ENCODE measurements at places on chromosomes 6 and 20.

DNA sequence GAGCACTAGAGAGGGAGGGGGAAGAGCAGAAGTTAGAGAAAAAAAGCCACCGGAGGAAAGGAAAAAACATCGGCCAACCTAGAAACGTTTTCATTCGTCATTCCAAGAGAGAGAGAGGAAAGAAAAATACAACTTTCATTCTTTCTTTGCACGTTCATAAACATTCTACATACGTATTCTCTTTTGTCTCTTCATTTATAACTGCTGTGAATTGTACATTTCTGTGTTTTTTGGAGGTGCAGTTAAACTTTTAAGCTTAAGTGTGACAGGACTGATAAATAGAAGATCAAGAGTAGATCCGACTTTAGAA, 2.0 kb downstream of the ID4 start:
- no peak for DNase-seq

DNA sequence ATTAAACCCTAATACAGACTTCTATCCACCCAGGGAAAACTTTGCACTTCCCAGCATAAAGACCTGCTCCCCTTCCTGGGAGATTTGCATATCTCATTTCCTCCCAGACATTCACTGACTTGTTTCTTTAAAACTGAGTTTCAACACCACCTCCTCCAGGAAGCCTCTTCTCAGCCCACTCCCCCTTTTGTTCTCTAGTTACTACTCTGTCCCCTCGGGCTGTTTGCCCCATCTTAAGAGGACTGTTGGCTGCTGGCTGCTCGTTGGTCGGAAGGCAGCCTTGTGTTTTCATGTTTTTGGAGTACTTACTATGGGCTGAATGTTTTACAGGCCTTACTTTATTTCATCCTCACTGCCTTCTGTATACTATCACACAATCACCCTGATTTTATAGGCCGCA, 6.6 kb downstream of the ARHGAP40 start:
- no peak for DNase-seq

- DNase-seq, result no peak
Observed at GRCh38 chr6:111700135-111700690, 94.5 kb upstream of the TRAF3IP2 start.

DNA sequence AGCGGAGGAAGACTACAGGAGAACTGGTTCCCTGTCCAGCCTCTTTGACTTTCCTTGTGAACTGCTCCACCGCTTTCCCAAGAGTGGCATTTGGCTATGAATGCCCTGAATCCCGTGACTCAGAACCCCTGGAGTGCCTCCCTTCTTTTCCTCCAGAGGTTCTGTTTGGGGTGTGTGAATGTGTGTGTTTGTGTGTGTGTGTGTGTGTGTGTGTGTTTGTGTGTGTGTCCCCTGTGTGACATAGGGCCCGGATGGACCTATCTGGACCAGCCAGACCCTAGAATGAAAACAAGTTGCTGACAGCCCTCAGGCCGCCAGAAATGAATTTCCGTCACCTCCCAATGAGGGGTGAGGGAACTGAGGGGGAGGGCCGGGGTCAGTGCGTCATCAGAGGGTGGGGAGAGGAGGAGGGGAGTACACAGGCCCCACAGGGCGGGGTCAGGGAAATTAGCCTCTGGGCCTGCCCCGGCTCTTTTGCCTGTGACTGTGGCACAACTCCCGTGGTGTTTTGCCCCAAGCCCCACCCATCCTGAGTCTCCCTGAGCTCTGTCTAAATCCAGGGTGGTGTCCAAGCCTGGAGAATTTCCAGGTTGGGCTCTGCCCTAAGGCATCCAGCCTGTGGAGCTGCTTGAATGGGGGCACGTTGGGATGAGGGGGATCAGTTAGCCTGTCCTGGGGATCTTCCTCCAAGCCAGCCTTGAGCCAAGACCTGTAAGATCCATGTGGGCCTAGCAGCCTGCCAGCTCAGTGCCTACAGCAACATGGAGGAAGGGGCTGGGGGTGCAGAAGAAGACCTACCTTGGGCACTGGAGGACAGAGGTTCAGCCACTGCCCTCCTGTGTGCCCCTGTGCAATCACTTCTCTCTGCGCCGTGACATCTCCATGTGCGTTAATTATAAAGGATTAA, 15.2 kb upstream of the MRPS18A start:
- no peak for DNase-seq

- no peak for DNase-seq
Observed at GRCh38 chr6:19432966-19433498, 404.1 kb upstream of the ID4 start.

GRCh38 chr6:89970609-89971337, 76.5 kb downstream of the GJA10 start:
- no peak for DNase-seq

DNA sequence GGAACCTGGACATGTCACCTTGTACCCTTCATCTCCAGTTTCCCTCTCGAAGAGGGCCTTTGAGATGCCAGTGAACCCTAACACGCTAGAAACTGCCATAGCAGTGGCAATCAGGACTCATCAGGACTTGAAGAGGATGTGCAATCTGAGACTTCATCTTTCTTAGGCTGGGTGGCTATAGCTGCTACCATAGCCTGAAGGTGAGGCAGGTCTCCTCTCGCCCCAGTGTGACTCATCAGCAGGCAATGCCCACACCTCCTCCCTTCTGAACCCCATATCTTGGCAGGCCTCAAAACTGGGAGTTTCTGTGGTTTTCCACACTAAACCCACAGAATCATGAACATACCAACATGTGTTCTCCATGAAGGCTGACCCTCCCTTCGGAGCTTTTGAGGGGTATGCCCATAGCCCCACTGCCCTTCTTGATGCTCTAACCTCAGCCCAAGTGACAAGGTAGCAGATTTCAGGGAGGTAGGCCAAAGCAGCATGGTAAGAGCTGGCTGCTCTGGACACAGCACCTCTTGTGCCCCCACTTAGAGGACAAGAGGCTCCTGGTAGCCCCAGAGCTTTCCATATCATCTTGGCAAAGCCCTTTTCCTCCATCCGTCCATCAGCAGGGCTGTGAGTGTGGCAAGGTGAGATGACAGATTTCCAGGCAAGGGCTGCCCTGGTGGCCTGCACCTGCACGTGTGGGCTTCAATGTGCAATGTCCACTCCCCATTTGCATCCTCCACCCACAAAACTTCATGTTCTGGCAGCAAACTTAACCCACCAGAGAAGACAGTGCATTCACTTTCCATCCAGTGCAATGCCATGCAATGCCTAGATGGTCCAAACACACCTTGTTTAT, 2.6 kb downstream of the BLCAP start:
- DNase-seq, result no peak

DNA sequence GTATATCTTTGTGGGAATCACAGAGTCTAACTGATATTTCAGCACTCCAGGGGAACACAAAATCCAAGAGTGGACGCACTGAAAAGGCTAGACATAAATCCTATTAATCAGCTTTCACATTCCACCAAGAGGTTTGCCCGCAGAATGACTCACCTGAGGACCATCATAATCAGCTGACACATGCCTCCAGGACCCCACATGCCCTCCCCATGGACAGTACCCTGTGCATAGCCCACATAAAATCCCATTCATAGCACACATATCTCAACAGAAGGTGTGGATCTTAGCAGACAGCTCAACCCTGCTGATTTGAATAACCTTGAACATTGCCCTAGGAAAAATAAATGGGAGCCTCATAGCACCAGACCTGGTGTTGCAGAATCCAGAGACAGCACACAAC, 246.8 kb upstream of the TENT5A start:
- DNase-seq, result no peak

DNA sequence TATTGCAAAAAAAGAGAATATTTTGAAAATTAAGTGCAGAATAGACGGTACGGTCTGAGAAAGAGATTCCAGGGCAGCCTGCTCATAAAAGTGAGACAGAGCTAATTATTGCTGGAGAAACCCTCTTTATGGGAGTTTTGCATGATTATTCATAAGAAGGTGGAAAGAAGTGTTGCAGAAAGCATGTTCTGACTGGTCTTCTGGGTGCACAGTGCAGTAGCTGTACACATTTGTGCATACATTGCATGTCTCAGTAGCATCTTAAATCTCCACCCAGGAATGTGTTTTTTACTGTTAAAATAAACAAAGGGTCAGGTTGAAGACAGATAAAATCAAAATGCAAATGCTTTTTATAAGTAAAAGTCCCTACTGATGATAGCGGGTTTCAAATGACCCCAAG, 1813.6 kb upstream of the DEFB115 start:
- DNase-seq, result no peak

DNA sequence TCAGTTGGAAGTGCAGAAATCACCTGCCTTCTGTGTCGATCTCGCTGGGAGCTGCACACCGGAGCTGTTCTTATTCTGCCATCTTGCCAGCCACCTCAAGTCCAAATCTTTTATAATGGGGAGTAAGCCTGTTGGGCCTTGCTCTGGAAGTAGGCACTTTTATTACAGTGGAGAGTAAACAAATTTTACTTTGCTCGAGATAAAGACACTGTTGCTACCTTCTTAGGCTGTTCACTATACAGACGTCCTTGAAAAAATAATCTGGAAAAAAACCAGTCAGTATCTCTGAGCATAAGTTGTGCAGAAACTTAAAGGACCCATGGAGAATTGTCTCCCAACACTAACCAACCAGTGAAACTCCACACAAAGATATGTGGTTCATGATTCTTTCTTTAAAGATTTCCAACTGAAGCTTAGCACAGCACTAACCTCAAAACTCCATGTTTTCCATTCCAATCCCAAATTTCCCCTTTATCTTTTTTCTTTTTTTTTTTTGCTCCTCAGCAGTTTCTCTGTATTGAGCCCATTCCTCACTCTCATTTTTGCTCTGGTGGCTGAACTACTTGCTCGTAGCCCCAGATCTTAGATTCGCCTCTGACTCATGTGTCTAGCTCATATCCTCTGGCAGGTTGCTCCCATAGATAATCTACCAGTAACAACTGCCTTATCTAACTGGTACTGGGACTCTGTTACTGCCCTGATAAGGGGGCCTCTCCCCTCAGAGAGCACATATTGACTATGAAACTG, 34.3 kb upstream of the COL9A1 start:
- no peak for DNase-seq

GRCh38 chr6:167565884-167566599, 241.2 kb downstream of the TTLL2 start:
- DNase-seq, result no peak

DNA sequence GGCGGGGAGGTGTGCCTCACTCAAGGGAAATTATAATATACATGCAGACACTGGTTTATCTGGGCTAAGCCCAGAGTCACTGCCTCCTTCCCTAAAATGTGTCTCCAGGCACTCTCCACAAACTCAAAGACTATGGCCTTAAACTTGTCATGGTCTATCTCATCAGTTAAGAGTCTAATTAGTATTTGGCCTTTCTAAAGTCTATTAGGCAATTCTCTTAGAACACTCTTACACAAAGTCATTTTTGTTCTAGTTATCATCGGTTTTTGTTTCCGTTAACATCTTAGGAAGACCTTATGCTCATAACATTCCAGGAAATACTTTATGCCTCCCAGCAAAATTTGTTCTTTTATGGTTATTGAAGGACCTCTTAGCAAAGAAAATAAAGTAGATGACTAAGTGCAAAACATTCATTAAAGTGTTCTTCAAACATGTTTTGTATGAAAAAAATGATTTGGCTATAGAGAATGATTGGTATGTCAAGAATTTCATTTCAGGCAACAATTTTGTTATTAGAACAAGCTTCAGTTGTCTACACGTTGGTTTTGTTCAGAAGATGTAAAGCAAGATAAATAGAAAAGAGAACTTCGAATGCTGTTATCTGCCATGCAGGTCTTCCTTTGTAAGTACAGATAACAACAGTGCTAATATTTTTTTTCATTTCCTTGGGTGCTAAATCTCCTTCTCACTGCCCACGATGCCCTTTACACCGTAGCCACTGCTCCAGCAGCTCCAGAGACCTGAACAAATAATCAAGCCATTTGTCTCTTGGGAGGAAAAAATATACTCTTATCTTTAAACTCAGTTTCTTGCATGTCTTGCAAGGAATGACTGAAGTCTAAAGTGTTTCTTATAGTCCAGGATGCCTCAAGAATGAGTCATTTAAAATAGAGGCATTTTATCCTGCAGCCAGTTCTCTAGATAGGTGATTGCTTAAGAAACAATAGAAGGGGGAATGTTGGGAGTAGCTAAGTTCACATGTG, 170.4 kb downstream of the HTR1B start:
- no peak for DNase-seq

- no peak for DNase-seq
Observed at GRCh38 chr20:37413023-37413334, 67.0 kb downstream of the SRC start.

DNA sequence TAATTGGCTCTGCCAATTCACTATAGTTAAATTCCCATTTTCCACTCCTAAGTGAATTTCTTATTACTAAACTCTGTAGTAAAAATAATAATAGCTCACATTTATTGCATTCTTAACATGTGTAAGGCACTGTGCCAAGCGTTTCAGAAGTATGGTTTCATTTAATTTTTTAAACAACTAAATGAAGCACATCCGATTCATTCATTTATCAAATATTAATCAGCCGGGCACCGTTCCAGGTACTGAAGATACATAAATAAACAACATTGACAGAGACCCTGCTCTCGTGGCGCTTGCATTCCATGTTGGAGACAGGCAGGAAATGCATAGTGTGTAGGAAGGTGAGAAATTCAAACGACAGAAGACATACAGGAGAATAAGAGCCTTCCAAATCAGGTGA, 423.2 kb upstream of the JARID2 start:
- no peak for DNase-seq

- no peak for DNase-seq
Observed at GRCh38 chr6:157668009-157668401, 155.0 kb upstream of the SNX9 start.

- DNase-seq, result no peak
Observed at GRCh38 chr20:9059931-9060330, 9.0 kb upstream of the PLCB4 start.

DNA sequence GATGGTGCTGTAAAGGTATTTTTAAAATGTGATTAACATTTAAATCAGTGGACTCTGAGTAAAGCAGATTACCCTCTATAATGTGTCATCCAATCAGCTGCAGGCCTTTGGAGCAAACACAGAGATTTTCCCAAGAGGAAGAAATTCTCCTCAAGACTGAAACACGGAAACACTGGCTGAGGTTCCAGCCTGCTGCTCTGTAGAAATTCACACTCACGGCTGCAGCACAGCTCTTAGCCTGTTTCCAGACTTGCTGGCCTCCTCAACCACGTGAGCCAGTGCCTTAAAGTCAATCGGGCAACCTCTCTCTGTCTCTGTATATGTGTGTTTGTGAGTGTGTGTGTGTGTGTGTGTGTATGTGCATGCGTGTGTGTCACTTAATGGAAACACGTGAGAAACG, 41.1 kb downstream of the PDE10A start:
- DNase-seq, result no peak

GRCh38 chr6:25150031-25150430, 129.1 kb upstream of the CARMIL1 start:
- DNase-seq, result no peak

DNA sequence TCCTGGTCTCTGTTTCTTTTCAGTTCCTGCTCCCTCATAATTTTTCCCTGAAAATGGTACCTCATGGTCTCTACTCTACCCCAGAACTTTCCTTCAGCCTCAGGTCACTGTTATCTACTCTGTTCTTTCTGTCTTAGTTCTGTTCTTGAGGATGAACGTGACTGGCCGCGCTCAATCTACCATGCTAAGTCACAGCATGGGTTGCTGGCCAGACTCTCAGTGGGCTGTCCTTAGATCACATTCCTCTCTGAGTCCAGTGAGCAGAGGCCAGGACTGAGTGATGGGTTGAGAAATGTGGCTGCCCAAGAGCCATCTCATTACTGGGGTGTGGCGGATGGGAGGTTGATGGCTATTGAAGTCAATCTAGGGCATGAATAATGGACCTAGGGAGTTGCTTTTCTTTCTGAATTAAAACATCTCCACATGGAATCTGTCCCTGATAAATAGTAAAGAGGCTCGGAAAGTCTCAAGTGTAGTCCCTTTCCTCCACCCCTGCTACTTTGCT, 164.0 kb upstream of the DTNBP1 start:
- DNase-seq, result no peak

- DNase-seq, result no peak
Observed at GRCh38 chr6:83870649-83871048, 11.2 kb downstream of the CYB5R4 start.

Measured in stimulated activated CD8-positive, alpha-beta memory T cell treated with anti-CD3 and anti-CD28 coated beads, Interleukin-2, amount 100 ng/mL, for 1 hour (primary cell).